Body of pancreas (tissue), 4 donors: ENCODE measurements at places on chromosomes 3 and 15.
A peak's percentile ranks its signal among the peaks of the same experiment; 100 is the strongest.

DNA sequence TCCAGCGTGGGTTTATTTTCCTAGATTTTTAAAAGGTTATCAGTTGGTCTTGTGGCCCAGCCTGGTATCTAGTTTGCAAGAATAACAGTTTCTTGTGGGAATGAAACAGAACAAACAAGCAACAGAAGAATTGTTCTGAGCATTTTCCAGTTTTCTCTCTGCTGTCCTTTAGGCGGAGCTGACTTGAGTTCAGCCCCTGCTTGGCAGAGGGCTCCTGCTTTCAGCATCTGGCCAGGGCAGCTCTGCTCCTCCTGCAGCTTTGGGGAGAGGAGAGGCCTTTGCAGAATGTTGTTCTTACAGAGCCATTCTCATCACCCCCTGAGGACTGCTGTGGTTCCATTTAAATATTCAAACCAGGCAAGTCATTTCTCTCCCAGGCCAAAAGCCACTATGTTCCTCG lies 117.7 kb downstream of the ALDH1A2 start:
- DNase-seq = no peak

GRCh38 chr3:98732286-98733052 lies 30.7 kb upstream of the ST3GAL6 start:
- DNase-seq = peak; percentile 40

DNA sequence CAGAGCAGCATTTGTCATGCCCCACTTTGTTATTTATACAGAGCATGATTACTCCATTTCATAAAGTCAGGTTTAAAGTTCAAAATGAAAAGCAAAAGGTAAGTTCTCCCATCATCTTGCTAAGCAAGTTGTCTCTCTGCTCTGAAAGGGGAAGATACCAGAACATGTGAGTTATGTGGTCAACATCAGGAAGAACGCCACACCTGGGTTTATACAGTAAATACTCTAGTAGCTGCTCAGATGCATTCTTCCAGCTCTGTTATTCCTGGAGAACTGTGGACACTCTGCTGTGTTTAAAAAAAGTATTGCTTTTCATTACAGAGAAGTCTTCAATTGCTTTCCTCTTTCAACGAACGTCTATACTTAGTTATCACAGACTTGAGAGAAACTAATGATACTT lies 145.7 kb downstream of the PLCL2 start:
- no peak for DNase-seq

DNA sequence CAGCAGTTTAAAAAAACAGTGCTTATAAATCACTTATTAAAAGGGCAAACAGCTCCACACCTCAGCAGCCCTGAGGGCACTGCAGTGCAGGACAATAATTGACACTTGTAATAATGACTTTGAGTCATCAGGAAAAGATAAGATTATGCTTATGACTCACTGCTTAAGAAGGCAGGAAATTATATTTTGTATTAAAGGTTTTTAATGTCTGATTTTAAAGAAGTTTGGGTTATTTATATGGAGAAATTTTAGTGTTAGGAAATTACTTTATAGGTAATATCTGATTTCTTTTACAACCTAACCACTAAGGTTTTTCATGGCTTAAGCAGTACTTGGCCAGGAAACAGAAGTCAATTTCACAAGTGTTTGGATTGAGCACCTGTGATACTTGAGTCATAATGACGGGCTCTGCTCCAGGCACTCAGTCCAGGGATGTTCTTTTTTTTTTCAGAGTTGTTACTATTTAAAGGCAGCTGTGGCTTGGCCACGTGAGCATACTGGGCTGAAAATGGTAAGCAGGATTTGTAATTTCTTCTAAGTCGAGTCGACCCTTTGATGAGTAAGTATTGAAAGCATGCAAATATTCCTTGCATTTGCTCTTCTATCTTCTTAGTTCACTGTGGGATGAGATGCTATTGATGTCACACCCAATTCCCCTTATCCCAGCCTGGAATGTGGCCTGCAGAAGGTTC lies 21.6 kb upstream of the SLC6A20 start:
- DNase-seq = peak; percentile 62

DNA sequence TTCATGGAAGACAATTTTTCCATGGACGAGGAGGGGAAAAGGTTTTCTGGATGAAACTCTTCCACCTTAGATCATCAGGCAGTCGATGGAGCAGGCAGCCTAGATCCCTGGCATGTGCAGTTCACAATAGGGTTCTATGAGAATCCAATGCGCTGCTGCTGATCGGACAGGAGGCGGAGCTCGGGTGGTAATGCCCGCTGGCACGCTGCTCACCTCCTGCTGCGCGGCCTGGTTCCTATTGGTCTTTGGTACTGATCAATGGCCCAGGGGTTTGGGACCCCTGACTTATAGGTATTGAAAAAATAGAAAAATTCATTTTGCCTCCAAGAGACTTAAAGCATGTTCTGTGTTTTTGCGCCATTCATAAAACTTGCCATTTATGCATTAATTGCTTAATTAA lies 793.9 kb upstream of the NR2F2 start:
- no peak for DNase-seq

- no peak for DNase-seq
Observed at GRCh38 chr3:150372722-150373121, 35.4 kb upstream of the TSC22D2 start.
